ENCODE measurements at places on chromosomes 16 and 17.
A peak's percentile ranks its signal among the peaks of the same experiment; 100 is the strongest.

- DNase-seq = no peak
Measured at GRCh38 chr17:69170377-69170776, 28.7 kb upstream of the ABCA6 start.

GRCh38 chr17:80364091-80364691 lies 50.8 kb upstream of the ENDOV start:
- no peak for DNase-seq

DNA sequence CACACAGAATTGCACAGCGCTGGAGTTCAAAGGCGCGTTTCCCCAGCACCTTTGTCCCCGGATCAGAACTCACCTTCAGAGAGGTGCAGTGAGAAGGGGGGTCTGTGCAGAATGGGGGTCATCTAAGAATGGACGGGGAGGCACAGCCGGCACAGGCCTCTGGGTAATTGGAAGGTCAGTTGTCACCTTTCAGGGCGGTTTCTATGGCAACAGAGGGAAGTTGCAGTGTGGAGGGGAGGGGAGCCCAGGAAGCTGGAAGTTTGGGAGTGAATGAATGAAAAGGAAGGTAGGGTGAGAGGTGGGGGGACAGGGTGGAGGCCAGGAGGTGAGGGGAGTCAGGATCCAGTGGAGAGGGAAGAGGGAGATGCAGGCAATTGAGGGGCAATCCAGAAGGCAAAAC lies 12.4 kb upstream of the KCNG4 start:
- DNase-seq = no peak

- DNase-seq = no peak
Measured at GRCh38 chr17:17528696-17529652, 32.8 kb upstream of the RASD1 start.

DNA sequence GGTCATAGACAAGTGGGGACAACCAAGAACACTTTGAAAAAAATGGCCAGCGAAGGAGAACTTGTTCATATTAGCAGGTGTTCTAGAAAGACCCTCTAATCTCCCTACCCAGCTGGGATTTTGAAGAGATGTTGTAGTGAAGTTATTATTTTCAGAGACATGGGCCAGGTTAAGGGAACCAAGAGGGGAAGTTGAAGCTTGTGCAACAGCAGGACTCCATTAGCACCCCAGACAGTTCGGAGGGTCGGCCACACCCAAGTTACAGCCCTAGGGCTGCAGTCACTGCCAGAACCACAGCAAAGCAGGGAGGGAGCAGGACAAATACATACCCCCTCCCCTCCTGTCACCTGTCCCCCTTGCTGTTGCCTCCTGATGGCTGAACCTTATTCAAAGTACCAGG lies 42.3 kb downstream of the WSB1 start:
- no peak for DNase-seq

GRCh38 chr16:11232852-11233726 lies 22.9 kb downstream of the SOCS1 start:
- DNase-seq = peak; percentile 75

DNA sequence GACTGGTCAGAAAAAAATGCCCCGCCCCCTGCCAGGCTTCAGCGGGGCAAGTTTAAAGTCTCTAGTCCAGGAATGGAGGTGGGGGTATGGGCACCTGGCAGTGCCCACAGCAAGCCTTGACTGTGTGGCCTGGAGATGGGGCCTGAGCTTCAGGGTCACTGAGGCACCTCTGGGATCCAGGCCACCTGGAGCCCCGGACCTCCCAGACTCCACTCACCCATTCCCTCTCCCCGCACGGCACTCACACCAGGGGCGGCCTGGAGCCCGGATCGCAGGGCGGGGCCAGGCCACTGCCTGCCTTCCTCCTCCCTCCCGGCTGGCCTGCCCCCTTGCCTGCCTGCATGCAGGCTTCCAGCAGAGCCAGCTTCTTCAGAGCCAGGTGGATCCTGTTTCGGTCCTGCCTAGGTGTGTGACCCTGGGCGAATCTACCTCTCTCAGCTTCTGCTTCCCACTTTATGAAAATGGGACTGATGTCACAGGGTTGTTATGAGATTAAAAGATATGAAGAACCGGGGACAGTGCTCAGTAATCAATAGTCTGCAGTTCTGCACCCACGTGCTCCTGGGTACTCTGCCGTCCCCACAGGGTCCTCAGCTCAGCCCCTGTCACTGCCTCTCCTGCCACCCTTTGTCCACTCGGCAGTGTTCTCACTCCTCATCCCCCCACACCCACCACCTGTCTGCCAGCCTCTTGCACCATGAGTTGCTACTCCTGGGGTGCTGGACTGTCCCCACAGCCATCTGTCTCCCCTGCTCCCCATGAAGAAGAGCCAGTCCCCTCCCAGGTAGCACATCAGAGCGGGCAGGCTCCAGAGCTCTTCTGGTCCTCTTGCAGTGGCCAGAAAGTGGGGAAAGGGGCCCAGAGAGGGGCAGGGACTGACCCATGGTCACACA lies 1.2 kb upstream of the TCAP start:
- DNase-seq = no peak

DNA sequence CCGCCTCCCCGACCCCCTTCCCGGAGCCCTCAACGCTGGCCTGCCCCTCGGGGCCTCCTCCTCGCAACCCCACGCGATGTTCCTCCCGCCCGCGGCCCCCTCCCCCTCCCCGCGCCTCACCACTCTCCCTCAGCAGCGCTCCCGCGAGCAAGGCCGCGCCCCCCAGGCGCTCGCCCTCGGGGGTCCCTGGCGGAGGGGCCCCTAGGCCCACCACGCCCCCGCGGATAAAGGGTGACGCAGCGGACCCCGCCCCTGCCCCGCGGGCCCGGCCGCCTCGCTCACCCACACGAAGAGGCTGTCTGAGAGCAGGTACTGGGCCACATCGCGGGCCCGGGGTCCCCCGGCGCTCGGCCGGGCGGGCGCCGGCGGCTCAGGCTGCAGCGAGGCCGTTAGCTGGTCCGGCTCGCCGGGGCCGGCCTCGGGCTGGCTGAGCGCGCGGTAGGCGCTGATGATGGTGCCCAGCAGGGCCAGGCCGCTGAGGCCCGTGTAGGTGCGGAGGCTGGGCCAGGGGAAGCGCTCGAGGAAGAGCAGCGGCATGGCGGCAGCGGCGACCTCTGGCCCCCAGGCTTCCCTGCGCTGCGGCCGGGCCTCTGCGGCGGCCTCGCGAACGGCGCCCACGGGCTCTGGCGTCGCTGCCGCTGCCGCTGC lies 430 bp downstream of the AMFR start:
- DNase-seq = peak; percentile 27

Measured in KG1 (cell line).